Kasumi-1 (cell line): ENCODE measurements at places on chromosomes 1 and 21.

- DNase-seq = peak; percentile 32
These were observed 102.5 kb upstream of the TARDBP start for GRCh38 chr1:10909697-10910680.

DNA sequence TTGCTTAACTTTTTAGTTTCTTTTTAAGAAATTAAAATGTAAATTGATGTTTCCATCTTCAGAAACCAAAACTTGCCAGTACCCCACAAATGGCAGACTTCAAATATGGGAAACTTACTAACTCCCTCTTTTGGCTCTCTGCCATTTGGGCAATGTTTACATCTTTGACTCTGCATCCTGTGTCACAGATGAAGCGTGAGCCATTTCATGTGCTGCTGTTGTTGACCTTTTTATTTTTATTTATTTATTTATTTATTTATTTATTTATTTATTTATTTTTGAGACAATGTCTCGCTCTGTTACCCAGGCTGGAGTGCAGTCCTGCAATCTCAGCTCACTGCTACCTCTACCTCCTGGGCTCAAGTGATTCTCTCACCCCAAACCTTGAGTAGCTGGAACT is 16.0 kb upstream of the COG2 start:
- no peak for DNase-seq

DNA sequence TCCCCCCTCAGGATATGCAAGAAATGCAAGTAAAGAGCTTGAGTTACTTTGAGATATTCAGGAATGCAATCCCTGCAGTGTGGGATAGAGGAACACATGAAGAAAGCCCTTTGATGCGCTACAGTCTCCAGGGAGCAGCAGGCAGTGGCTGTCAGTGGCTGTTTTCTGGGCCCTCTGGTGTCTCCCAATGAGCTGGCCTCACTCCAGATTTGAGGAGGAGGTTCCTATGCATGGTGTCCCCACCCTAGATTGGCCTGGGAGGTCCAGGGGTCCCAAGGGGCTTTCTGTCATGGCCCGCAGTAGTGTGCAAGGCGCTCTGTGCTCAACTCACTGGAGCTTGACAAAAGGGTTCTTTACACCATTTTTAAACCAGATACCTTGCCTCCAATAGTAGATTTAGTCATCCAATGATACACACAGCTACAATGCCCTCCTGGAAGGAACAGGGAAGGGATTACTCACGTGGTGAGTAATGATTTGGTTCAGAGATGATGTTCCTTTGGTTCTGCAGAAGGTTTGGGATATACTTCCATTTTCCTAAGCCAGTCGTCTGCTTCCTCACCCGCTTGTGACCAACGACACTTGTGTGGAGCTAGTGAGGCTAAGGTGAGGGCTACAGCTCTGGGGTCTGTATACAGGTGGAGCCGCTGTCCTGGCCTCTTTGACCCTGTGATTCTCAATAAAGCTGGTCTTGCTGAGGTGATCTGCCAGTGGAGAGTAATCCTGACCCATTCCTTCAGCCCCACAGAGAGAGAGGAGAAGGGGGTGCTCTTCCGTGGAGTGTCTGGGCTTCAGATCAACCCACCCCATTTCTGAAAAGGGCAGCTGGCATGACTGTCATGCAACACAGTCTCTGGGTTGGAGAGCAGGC is 6.6 kb downstream of the BATF3 start:
- DNase-seq = no peak

DNA sequence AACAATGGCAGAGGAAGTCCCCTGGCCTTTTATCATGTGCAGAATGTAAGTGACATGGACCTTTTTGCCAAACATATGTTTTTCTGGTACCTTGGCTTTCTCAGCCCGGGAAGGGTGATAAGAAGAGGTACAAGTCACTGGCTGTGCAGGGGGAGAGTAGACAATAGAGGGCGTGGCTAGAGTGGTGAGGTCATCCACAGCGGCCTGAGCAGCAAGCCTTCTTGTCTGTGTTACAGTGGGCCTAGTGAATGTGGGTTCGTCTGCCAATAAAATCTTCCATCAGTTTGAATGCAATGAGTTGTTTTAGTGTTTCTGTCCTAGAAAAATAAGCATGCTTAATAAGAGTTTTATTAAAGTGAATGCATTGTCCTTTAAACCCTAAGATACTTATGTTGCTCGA is 59.0 kb upstream of the PGD start:
- DNase-seq = no peak

DNA sequence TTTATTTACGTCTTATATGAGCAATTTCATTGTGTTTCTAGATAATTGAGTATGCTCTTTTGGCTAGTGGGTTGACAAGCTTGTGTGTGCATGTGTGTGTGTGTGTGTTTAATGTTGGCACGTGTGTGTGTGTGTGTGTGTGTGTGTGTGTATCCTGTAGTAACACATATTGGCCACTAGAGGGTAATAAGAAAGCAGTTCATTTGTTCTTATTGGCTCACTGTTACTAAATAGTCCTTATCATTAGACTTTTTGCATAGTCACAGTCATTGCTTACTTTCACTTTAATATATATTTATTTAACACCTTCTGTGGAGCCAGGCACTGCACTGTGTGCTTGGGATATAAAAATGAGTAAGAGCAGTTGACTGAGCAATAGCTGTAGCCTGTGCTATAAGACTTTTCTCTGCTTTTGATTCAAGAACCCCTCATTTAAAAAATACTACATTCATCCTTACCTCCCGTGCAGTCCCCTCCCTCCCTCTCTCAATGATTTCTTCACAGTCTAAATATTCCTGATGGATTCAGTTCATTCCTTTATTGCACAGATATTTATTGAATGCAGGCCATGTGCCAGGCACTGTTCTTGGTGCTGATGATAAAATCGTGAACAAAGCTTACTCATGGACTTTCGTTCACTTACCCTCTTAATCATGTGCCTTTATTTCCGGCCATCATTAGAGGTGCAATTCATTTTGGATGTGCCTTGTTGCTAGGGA is 96.7 kb downstream of the DYRK1A start:
- peak; percentile 59 for DNase-seq

- DNase-seq = no peak
These were observed 52.0 kb upstream of the FAM20B start for GRCh38 chr1:178973652-178974101.

DNA sequence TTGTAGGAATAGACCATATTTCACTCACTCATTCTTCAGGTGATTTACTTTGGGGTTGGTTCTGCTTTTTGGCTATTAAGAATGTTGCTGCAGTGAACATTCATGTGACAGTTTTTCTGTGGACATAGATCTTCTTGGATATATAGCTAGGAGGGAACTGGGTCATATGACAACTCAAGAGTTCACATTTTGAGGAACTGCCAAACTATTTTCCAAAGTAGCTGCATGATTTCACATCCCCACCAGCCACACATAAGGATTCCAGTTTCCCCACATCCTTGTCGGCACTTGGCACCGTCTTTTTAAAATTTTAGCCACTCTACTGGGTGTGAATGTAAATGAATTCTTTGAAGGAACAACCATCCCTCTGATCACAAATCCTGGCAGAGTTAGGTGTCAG is 126.0 kb downstream of the PRDM2 start:
- DNase-seq = no peak

GRCh38 chr1:212578041-212578440 is 30.5 kb upstream of the ATF3 start:
- no peak for DNase-seq
